ENCODE measurements at places on chromosomes 6 and 20.

DNA sequence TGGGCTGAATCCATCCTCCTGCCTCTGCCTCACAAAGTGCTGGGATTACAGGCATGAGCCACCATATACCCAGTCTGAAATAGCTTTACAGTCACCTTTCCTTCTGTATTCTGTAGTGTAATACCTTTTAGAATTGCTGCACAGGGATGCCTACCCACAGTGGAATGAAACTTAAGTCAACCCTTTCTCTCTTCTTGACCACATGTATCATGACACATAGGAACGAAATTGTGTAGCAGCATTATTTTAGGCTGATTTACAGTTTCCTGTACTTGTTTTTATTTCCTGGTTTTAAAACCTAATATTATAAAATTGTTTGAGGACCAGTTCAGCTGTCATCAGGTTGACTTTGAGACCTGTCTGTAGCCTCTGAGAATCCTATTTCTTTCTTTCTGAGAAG lies 297.8 kb downstream of the ZFAND3 start:
- DNase-seq: no peak

- DNase-seq: no peak
Measured at GRCh38 chr20:44271915-44272663, 25.0 kb downstream of the GDAP1L1 start.

- DNase-seq: no peak
Measured at GRCh38 chr6:84766799-84767525, 2.6 kb upstream of the TBX18 start.

GRCh38 chr20:22866812-22867341 lies 168.2 kb upstream of the SSTR4 start:
- DNase-seq: no peak

DNA sequence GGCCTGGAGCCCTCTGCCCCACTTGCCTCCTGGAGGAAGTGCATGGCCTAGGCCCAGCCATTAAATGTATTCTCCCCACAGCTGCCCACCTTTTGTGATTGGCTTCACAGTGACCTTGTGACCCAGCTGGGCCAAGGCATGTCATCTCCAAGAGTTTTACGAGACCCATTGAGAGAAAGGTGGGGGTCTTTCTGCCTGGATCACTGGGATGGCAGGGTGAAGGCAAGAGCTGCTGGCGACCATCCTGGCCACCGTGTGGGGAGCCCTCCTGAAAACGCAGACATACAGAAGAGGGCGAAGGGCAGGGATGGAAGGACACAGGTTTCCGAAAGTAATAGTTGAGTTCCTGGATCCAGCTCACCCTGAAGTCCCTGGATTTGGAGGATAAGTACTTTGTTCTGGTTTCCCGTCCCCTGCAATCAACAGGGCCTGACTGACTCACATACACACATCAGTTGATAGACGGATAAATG lies 12.3 kb upstream of the SPO11 start:
- DNase-seq: no peak

GRCh38 chr20:5658912-5659345 lies 91.3 kb upstream of the SHLD1 start:
- no peak for DNase-seq

DNA sequence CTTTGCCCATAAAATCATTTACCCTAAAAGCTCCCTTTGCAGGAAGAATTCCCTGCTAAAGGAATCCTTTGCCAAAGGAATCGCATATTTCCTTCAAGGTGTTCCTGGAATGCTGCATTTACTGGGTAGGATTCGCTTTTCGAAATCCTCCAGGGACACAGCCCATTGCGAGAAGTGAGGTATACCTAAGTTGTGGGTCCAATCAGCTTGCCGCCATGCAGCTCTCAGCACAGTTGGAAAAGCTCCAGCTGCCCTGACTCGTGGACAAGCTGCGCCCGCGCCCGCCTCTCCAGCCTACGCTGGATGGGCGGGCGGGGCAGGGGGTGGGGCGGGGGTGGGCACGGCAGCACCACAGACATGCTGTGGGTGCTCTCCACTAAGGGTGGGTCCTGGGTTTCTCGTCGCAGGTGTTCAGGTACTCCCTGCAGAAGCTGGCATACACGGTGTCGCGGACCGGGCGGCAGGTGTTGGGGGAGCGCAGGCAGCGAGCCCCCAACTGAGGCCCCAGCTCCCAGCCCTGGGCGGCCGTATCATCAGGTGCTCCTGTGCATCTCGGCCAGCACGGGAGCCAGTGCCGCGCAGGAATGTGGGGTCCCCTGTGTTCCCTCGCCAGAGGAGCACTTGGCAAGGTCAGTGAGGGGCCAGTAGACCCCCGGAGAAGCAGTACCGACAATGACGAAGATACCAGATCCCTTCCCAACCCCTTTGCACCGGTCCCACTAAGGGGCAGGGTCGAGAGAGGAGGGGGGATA lies 1.4 kb downstream of the NNAT start:
- peak; percentile 59 for DNase-seq

- DNase-seq: no peak
Measured at GRCh38 chr6:144690133-144690532, 405.0 kb downstream of the UTRN start.

- no peak for DNase-seq
Measured at GRCh38 chr6:2078888-2079287, 166.5 kb downstream of the GMDS start.

DNA sequence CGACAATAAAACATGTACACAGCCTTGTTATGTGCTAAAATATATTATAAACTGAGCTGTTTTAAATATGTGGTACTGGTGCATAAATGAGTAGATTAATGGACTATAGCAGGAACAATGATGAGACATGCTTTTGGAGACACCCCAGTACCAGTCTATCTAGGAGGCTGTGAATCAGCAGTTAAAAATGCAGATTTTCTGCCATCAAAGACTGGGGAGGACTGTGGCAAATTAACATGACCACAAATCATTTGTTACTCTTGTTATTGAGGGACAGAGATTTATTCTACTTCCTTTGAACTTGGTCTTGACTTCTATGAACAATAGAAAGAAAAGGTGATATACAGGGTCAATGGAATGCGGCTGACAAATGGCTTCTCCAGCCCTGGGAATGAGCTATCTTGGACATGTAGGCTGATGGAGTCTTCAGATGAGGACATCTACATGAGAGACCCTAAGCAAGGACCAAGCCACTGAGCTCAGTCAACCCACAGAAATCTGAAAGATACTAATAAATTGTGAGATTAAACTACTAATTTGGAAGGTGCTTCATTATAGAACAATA lies 551.7 kb upstream of the GJE1 start:
- peak; percentile 21 for DNase-seq

GRCh38 chr6:33984466-33985312 lies 161.2 kb downstream of the GRM4 start:
- no peak for DNase-seq
